ENCODE measurements at places on chromosomes 2 and 18.
A peak's percentile ranks its signal among the peaks of the same experiment; 100 is the strongest.

- no peak for DNase-seq
Observed at GRCh38 chr18:51371929-51372328, 174.4 kb upstream of the MEX3C start.

DNA sequence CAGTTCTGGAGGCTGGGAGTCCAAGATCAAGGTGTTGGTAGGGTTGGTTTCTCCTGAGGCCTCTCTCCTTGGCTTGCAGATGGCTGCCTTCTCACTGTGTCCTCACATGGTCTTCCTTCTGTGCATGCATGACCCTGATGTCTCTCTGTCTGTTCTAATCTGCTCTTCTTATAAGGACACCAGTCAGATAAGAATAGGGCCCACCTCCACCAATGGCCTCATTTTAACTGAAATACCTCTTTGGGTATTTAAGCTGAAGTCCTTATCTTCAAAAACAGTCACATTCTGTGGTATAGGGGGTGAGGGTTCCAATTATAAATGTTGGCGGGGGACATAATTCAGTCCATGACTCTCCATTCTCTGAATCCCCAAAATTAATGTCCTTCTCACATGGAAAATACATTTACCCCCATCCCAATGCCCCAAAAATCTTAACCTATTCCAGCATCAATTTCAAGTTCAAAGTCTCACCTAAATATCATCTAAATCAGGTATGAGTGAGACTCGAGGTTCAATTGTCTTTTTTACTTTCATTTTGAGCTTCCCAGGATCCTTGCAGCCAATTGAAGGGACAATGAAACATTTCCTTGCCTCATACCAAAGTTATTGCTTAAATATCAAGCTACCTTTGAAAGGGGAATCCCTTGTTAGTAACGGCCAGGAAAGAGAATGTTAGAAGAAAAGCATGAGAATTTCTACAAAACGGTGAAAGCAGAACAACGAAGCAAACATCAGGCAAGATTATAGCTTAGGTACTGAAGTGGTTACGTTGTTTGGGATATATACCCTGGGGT is 20.6 kb upstream of the CNOT11 start:
- DNase-seq = no peak

GRCh38 chr2:177914247-177914646 is 158.3 kb downstream of the PDE11A start:
- DNase-seq = no peak

DNA sequence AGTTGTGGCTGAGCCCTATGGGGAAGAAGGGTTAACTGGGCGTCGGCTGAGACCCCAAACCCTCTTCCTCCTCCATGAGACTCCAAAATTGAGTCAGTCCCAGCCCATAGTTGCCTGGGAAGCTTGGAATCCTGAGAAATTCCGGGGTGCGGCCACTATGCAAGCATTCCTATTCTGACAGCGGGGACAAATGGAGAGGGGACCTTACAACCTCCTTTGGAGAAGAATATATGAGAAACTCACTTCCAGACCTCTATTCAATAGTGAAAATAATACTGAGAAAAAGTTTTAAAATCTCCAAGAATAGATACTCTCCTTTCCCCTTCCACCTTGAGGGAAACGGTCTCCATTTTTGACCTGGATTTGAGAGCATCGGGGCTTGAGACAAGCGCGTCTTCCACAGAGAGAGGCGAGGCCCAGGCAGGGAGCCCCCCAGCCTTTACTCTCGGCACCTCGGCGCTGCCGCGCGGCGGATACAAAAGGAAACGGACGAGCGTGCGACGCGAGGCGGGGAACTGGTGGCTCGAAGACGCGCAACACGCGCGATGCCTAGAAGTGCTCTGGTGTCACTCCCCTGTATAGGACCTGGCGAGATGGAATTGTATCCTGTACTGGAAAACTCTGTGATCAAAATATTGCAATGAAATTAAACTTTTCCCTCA is 11.1 kb downstream of the NR4A2 start:
- no peak for DNase-seq

DNA sequence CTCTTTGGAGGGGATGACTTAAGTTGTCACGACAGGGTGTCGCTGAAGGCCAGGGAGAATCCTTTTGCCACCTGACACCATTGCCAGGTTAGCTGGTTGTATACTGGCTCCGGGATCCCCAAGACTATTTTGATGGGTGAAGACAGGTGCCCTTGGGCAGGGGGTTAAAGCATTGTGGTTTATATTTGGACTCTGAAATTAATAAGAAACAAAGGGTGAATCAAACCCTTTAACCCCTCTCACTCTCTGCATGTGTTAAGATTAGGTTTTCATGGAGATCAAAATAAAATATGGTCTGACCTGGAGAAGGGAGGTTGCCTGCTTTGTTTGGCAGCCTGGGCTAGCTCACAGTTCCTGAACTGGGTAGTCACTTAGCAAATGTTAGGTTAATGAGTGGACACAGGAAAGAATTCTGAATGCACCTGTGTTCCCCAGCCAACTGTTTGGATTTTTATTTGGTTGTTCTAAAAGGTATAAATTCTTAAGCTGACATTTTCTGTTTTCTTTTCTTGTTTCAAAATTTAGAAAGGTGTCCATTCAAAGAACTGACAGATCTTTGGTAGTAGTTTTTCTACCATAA is 301.7 kb downstream of the KCNS3 start:
- DNase-seq = no peak

- DNase-seq = no peak
Observed at GRCh38 chr2:50958504-50958903, 73.4 kb downstream of the NRXN1 start.

DNA sequence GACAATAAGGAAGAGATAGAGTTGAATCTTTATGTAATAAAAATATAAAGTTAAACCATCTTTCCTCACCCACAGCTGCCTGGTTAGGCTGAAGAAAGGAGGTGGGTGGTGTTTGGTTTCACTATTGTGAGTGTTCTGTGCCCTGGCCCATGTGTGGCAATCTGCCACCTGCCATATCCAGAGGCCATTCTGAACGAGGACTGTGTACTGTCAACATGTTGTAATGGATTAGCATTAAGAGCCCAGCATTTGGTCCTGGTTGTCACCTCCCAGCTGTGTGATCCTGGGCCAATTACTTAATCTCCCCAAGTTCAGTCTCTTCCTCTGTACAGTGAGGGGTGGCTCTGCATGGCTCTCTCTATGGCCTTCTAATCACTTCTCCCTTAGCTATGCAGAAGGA is 118.2 kb upstream of the SEC11C start:
- DNase-seq = no peak

DNA sequence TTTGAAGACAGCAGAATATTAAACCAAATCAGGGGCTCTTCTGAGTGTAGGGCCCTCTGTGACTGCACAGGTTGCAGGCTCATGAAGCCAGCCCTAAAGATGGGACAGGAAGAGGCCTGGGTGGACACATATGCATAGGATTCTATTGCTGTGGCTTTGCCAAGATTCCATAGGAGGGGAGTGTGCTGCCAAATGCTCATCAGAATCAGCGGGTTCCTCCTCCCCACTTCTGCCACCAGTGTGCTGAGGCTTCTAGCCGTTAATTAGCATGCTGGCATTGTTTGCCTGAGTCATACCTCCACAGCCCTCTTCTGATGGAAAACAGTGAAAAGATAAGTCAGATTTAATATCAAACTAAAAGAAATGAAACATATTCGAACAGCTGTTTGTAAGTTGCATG is 103.9 kb upstream of the TMEFF2 start:
- DNase-seq = peak; percentile 33

DNA sequence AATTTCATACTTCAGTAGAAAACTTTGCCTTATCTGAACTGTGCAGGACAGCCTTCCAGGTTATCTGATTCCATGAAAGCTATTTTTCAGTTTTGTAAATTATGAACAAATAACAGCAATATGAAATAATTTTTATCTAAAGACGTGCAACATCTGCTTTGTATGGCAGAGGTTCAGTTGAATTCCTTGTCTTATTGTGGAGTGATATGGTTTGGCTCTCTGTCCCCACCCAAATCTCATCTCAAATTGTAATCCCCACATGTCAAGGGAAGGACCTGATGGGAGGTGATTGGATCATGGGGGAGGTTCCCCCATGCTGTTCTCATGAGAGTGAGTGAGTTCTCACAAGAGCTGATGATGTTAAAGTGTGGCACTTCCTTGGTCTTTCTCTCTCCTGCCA is 18.1 kb upstream of the RPIA start:
- no peak for DNase-seq

GRCh38 chr2:159921752-159922404 is 123.9 kb upstream of the CD302 start:
- peak; percentile 64 for DNase-seq

DNA sequence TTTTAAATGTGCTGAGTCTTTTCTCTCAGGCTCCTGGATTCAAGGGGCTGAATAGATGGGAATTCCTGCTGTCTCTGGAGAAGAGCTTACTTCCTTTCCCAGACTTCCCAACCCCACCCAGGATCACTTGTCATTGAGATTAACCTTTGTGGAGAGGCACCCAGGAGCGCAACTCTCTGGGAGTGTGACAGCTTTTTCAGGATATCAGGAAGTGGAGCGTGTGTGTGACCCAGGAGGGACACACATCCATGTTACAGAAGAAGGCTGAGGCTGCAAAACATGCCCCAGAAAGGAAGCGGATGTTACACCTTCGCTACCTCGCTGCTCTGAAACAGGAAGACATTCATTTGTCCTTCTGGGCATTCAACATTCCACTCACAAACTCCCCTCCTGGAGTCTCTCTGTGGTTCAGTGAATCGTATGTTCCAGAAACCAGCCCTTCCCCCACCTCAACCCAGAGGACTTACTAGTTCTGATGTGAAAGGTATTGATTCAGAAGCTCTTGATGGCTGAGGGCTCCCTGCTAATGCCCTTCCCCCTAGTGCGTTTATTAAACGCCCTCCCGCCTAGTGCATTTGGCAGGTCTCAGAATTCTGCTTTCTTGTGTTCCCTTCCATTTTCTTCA is 523.9 kb downstream of the TNS1 start:
- peak; percentile 25 for DNase-seq

- DNase-seq = no peak
Observed at GRCh38 chr18:58443671-58444070, 185.2 kb downstream of the ALPK2 start.
